ENCODE measurements at places on chromosomes 5 and 9.

DNA sequence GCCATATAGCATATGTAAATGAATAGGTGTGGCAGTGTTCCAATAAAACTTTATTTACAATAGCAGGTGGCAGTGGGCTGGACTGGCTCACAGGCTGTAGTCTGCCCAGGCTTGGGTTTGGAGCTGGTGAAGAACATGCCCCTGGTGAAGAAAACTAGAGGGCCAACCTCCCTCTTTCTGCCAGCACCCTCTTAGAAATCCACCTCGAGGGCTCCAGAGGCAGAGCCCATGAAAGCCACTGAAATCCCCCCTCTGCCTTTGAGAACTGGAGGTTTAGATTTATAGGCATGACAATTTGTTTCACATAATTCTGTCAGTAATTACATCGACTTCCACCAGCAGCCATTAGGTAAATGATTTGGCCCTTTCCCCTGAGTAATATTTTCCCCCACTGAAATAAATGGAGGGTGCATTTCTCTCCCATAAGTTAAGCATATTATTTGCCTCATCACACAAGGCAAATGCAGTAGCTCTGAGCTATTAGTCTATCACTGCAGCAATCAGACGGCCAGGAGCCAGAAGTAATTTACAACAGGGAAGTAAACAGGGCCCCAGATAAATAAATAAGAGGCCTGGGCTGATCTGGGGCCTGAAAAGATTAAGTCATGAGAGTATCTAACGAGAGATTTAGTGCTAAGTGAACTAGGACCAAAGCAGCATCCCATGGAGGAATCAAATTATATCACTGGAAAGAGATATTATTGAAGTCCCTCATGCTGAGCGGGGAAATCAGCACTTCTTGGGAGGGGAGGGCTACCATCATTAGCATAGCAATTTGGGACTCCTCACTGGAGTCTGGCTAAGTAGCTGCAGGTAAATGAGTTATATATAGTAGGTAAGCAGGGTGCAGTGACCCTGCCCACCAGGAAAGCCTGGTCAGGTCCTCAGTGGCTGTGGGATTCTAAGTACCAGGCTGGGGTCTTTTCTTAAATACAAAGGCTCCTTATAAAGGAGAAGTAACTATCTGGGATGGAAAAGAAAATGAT lies 123.9 kb downstream of the SLIT3 start:
- DNase-seq: no peak

- no peak for DNase-seq
Measured at GRCh38 chr9:131277287-131277909, 1.1 kb upstream of the FAM78A start.

DNA sequence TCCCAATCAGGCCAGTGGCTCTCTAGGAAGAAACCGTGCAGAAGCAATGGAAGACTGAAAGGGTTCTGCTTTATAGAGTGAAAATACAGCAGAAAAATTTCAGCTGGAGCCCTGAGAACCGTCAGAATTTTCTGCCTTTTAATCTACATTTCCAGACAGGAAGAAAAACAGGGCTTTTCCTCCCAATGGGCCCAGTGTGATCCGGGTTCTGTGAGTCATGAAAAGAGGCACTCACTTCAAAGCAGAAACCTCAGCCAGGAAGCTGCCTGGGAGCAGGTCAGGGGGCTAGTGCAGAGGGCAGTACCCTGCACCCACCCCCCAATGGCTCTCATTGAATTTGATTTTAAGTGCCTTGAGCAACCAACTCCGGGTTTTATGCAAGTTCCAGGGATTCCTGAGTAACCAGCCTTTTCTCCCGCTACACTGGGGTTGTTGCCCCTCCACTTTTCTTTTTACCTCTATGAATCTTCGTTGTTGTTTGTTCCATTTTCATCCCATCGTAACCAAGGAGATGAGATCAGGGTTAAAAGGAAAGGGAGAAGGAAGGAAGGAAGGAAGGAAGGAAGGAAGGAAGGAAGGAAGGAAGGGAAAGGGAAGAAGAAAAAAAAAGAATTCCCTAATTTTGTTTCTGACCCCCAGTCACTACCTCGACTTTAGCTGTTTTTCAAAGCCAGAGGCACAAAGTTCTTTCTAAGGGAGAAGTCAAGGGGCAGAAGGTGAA lies 1.3 kb downstream of the BARHL1 start:
- no peak for DNase-seq

- DNase-seq: no peak
Measured at GRCh38 chr5:142833517-142834449, 63.6 kb downstream of the ARHGAP26 start.

- no peak for DNase-seq
Measured at GRCh38 chr5:132394667-132395259, 25.3 kb downstream of the SLC22A5 start.

GRCh38 chr5:95863383-95863757 lies 40.8 kb upstream of the GLRX start:
- DNase-seq: no peak

GRCh38 chr9:108562176-108562575 lies 293.6 kb downstream of the ACTL7B start:
- no peak for DNase-seq

- no peak for DNase-seq
Measured at GRCh38 chr5:170070556-170071412, 34.9 kb upstream of the FOXI1 start.

DNA sequence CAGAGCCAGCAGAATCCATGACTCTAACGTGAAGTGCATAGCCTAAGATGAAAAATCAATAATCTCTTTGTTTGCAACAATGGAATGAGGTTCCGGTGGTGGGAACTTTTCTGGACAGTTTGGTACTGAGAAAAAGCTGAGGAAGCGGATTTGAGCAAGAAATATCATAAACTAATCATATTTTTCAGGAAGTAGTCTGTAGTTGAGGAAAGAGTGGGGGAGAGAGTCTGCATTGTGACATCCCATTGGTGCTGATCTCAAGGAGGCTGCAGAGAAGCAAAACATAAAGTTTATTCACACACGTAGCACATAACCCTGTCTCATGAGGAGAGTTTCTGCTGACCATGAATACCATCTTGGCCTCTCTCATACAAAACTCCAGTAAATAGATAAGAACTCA lies 15.8 kb upstream of the FCHO2 start:
- no peak for DNase-seq

GRCh38 chr9:22829236-22829635 lies 382.6 kb downstream of the DMRTA1 start:
- DNase-seq: no peak

DNA sequence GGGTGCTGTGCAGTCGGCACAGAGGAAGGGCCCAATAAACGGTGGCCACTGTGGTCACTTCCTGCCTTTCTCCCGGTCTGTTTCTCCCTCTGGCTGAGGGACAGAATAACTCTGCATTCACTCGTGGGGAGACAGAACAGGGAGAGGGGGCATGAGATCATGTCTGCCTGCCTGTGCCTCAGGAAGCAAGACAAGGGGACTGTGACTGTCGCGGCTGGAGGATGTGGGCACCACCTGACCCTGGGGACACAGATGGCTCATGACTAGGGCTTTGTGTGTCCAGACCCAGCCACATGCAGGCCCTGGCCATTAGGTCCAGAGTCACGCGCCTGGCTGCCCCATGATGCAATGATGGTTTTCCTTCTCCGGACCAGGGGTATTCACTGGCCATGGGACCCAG lies 5.8 kb downstream of the TRUB2 start:
- DNase-seq: no peak

- DNase-seq: peak; percentile 49
Measured at GRCh38 chr5:115842089-115842935, 577 bp downstream of the AP3S1 start.

DNA sequence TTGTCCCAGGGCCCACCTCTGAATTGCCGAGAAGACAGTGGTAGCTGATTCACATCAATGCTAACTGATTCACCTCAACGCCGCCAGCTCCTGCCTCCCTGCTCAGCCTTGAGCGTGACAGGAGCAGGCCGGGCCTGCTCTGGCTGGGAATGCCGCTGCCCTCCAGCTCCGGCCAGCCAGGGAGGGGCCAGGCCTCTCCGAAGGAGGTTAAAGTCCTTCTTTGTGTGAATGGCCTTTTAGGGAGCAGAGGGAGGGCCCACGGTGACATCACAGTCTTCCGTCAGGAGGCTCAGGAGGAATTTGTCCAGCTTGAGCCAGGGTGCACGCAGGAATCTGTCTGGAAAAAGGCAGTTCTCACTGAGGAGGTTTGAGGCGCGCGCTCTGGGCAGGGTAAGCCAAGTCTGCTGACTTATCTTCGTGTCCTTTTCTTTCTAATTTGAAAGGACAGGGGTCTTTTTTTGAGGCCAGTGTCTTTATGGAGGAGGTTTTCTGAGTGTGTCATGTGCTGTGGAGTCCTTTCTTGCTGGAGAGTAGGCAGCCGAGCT lies 82.7 kb downstream of the C9orf152 start:
- no peak for DNase-seq

DNA sequence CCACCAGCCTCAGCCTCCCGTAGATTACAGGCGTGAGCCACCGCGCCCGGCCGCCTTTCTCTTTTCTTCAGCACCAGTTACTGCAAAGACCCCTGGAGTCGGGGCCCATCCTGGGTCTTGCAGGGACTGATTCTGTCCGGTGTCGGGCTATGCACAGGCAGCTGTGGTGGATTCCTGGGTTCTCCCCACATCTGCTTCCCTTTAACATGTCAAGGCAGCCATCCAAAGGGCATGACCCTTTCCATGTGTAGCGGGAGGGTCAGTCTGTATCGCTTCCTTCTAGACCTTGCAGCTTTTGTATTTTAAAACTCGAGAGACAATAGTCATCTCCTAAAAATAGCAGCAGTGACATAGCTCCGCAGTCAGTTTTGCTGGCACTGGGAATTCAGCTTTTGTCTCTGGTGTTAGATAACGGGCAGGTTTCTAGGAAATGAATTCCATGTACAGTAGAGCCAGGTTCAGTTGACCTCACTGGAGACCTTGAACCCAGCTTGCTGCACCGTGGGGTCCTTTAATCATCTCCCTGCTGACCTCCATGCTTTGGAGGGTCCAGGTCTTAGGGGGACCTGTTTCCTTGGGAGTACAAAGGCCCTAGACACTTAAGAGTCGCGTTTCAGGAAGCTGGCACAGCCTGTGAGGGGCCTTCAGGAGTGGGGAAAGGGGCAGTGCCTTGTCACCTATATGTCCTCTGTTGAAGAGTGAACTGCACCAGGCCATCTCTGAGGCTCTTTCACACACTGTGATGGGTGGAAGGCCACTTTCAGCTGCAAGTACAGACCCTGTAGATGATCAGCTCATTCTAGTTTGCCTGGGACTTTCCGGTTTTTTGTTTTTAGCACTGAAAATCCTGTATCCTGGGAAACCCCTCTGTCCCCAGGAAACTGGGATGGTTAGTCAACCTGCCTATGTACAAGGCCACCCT lies 13.8 kb downstream of the ANKRD33B start:
- DNase-seq: no peak

GRCh38 chr5:140563596-140563995 lies 802 bp downstream of the APBB3 start:
- DNase-seq: no peak

DNA sequence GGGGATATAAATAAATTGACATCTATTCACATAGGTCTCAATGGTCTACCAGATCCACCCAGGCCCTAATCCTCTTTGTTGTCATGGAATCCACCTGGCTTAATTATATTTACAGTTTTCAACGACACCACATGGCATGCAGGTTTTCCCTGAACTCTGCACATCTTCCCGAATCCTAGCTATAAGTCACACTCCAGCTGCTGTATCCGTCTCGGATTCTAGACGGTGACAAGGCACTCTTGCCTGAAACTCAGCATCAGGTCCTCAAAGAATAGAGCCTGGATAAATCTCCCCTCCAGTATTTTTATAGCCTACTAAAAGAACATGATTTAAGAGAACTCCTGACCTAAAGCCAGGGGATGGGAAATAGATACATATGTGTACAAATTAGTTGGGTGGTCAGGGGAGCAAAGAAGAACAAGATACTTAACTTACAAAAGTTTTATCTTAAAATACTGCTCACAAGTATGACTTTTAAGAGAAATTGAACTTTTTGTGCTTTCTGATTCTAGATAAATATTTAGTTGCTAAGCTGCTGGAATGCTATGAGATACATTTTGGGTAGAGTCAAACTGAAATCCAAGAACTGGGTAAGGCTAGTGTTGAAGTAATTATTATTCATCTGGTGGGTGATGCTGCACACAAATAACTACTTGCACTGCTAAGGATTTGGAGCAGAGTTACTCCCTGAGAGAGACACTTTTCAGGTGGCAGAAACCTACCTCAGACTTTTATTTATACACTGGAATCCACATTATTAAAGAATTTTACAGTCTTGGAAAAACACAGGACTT lies 187.3 kb downstream of the EFNA5 start:
- DNase-seq: no peak

DNA sequence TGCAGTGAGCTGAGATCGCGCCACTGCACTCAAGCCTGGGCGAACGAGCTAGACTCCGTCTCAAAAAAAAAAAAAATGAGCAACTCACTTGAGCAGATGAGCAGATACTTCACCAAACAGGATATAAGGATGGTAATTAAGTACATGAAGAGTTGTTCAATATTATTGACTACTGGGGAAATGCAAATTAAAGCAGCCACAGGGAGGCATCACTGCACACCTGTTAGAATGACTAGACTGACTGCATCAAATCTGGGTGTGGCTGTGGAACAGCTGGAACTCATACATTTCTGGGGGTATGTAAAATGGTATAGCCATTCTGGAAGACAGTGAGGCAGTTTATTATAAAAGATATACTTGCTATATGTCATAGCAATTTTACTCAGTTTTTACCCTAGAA lies 93.0 kb downstream of the WNK2 start:
- DNase-seq: no peak

- no peak for DNase-seq
Measured at GRCh38 chr5:148937830-148938521, 111.6 kb downstream of the ADRB2 start.

DNA sequence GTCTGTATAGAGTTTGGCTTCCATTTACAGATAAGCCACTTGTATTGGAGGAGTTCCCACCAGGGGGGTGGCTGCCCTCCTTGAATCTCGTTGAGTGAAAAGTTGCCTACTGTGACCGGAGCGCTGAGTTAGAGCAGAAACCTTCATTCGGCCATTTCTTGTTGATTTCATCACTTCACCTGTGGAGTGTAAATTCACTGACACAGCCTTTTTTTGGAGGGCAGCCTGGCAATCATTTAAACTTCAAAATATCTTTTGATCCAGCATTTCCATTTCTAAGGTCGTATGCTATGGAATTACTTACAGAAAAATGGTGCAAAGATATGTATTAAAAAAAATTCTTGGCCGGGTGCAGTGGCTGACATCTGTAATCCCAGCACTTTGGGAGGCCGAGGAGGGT lies 40.8 kb downstream of the PRRC2B start:
- DNase-seq: no peak
